Activated CD4-positive, alpha-beta memory T cell treated with anti-CD3 and anti-CD28 coated beads, Interleukin-2, amount 10 ng/mL, durations not matched to agents 7 days and 5 days (primary cell): ENCODE measurements at places on chromosomes 3 and 15. TPM values are rescaled to one million over a fixed set of nuclear protein-coding genes. Genes with fewer than 3 reads are reported as not detected.
A peak's percentile ranks its signal among the peaks of the same experiment; 100 is the strongest.

DNA sequence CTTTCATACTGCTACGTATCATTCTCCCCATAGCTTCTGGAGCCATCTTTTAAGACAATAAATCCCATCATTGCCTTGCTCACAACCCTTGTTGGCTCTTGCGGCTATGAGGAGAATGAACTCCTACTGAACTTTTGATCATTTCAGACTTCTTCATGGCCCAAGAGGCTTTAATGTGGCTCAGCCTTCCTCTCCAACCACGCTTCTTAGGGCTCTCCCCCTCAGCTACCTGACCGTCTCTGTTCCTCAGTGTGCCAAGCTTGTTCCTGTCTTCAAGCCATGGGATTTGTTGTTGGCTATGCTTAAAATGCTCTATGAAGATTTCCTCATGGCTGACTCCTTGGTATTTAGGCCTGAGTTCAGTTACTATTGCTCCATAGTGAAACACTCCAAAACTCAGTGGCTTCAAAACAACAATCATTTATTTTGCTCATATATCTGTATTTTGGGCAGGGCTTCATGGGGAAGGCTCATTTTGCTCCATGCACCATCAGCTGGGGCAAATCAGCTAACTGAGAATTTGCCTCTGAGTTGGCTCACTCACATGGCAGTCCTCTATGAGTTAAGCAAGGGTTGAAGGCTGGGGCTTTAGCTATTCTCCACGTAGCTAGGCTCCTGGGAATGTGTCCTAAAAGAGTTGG, 47.5 kb downstream of the FOXL2 start:
- peaks cover 3% of the 10 kb centered on the region for H3K27me3 ChIP-seq
- no peaks in the 10 kb centered on the region for H3K4me1 ChIP-seq
- no peak for DNase-seq
- H3K36me3 ChIP-seq: no peaks in the 10 kb centered on the region
- H3K4me3 ChIP-seq: no peak overlapping the region

Gene CLDN16
- total RNA-seq: not detected

DNA sequence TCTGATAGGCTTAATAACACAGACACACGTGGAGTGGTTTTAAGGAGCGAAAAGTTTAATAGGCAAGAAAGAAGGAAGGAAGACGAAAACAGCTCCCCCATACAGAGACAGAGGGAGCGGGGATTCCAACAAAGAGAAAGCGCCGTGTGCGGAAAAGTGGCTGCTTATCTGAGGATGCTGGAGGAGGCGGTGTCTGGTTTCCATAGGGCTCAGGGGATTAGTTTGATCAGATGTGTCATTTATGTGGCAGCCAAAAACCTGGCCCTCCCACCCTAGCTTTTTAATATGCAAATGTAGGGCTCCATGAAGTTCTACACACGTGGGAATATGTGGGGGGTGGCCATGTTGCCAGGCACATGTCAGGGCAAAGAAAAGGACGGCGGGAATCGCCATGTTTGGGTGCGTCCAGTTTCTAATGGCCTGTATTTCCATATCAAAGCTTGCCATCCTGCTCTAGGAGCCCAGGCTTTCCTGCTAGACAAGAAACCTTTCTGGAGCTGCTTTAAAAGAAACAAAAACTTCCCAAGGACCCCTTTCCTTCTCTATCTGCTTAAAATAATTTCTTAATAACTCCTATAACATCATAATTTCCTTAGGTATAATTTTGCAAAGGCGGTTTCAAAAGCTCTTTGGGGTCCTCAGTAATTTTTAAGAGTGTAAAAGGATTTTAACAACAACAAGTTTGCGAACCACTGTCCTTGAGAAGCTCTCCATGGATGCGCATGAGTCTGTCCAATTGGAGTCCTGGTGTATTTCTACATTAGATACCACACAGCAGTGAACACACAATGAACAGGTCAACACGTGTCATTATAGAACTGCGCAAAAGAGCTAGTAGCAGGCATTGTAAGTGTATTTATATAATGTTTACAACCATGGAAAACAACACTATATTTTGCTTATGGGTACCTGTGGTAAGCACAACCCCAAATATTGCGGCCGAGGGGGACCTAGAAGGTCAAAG, 622 bp upstream of the ZNF589 start:
- peak overlapping the region; percentile 84 for H3K4me3 ChIP-seq
- H3K27ac ChIP-seq: peak overlapping the region; percentile 90
- no peaks in the 10 kb centered on the region for H3K27me3 ChIP-seq
- H3K36me3 ChIP-seq: peaks cover 9% of the 10 kb centered on the region

- no peak overlapping the region for H3K27ac ChIP-seq
- no peaks in the 10 kb centered on the region for H3K27me3 ChIP-seq
- no peaks in the 10 kb centered on the region for H3K4me1 ChIP-seq
Observed at GRCh38 chr3:139830817-139831216, 104.2 kb upstream of the CLSTN2 start.

DNA sequence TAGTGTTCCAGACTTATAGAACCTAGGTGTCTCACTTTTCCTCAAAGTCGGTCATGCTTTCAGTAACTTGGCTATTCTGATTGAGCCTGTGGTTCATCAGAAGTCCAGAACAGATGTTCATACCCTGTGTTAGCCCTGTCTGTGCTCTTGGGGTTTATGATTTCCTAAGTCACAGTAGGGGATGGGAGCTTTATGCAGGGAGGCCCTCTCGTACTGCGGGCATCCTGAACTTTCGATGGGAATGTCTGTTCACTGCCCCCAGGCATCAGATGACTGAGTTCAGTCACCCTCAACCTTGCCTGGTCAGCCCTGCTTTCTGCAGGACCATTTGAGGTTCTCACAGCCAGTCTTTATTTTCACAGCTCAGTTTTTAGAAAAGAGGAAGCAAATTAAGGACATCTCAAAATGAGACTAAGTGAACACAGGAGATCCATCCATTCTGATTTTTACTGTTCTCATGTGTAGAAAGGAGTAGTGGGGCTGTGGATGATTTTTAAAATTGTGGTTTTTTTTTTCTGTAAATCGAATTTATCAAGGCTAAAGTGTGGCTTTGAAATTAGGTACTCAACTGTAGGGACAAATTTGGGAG, 71.3 kb downstream of the CMTM8 start:
- no peak overlapping the region for H3K27ac ChIP-seq
- no peaks in the 10 kb centered on the region for H3K27me3 ChIP-seq
- DNase-seq: no peak
- H3K4me1 ChIP-seq: peaks cover 27% of the 10 kb centered on the region
- H3K36me3 ChIP-seq: peaks cover 7% of the 10 kb centered on the region
- H3K4me3 ChIP-seq: no peak overlapping the region

Gene REC114
- not detected for total RNA-seq

DNA sequence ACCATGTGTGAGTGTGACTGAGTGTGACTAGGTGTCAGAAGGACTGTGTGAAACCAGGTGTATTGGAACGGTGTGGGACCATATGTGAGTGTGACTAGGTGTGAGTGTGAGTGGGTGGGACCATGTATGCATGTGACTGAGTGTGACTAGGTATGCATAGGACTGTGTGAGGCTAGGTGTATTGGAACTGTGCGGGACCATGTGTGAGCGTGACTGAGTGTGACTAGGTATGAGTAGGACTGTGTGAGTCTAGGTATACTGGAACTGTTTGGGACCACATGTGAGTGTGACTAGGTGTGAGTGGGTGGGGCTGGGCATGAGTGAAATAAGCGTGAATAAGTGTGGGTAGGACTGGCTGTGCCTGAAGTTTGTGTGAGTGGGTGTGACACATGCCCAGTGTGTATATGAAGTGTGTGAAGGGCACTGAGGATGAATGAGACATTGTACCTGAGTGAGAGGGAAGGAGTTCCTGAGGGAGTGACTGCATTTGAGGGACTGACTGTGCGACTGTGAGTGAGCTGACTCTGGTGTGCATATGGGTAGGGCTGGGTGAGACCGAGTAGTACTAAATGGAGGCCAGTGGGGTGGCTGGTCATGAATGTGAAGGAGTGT, 247.0 kb upstream of the CCDC54 start:
- no peak overlapping the region for H3K27ac ChIP-seq
- H3K4me3 ChIP-seq: no peak overlapping the region
- no peaks in the 10 kb centered on the region for H3K4me1 ChIP-seq
- H3K27me3 ChIP-seq: no peaks in the 10 kb centered on the region

DNA sequence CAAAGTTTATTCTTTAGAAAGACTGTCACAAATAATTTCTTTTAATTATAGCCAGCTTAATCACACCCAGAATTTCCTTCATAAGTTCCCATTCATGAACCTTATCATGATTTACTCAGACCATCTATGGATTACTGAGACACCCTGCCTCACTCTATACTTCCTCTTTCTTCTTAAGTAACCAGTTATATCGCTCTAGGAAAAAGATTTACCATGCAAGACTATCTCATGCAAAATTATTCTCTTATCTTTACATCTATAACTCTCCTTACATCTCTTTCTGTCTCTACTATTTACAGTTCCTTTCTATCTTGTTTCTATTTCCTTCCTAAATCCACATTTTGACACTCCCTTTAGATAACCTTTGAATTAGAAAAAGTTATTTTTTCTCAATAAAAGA, 316.8 kb downstream of the POLQ start:
- H3K4me3 ChIP-seq: no peak overlapping the region
- no peaks in the 10 kb centered on the region for H3K4me1 ChIP-seq
- no peaks in the 10 kb centered on the region for H3K27me3 ChIP-seq
- H3K36me3 ChIP-seq: no peaks in the 10 kb centered on the region
- H3K27ac ChIP-seq: no peak overlapping the region

DNA sequence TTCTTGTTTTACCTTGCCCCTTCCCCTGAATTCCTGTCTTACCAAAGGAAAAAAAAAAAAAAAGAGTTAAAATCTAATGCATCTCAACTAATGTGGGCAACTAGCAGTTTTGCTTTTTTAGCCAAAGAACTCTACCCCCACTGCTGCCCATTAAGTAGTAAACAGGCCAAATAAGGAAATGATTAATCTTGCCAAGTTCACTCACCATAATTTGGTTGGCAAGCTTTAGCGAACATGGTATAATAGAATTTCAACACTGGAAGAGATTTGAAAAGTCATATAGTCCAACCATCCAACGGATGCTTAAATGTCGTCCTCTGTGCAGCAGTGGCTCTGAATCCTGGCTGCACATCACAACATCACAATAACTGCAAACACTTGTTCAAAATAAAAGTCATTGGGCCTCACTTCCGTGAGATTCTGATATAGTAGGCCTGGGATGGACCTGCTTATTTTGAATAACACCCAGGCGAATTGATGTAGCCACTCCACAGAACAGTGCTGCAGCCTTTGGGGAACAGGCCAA, 142.0 kb upstream of the UBE2E1 start:
- no peak for DNase-seq
- no peaks in the 10 kb centered on the region for H3K36me3 ChIP-seq
- H3K4me3 ChIP-seq: no peak overlapping the region
- H3K27me3 ChIP-seq: peaks cover 6% of the 10 kb centered on the region
- no peak overlapping the region for H3K27ac ChIP-seq
- no peaks in the 10 kb centered on the region for H3K4me1 ChIP-seq

DNA sequence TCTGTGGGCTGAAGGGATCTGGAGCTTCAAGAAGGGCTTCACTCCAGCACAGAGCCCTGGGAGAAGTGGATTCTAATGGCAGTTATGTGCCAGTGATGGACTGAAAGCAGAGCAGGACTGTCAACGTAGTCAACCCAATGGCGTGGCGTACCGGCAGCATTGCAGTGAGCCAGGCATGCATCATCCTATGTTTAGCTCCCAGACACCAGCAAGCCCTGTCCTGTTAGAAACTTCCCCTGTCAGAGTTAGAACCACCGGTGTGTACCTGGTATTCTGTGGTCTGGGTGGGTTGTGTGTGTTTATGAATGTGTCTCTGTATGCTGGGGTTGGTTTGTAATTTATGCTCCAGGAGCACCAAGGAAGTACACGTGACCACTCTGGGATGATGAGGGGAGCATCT, 86.3 kb downstream of the CLSTN2 start:
- no peak overlapping the region for H3K4me3 ChIP-seq
- H3K27ac ChIP-seq: no peak overlapping the region
- no peaks in the 10 kb centered on the region for H3K27me3 ChIP-seq
- DNase-seq: no peak
- no peaks in the 10 kb centered on the region for H3K4me1 ChIP-seq

Gene PLOD2
- 1.1 TPM for total RNA-seq

DNA sequence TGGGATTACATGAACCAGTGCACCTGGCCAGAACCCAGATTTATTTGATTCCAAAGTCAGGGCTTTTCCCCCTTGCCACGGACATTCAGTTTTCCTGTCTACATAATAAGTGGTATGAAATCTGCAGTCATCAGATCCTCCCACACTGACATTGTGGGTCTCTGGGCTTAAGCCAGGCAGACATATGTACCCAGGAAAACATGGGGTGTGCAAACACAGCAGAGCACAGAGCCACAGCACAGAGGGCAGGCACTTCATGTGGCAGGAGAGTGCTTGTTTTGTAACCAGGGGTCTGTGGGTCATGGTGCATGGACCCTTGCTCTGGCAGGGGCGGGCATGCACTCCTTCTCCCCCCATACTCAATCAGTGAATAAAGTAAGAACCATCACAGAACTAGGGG, 6.1 kb upstream of the ABTB1 start:
- peak; percentile 9 for DNase-seq
- no peaks in the 10 kb centered on the region for H3K36me3 ChIP-seq
- H3K27me3 ChIP-seq: peaks cover 2% of the 10 kb centered on the region
- no peak overlapping the region for H3K27ac ChIP-seq

Gene MKRN2OS
- total RNA-seq: not detected

- H3K4me3 ChIP-seq: peak overlapping the region; percentile 95
- H3K27ac ChIP-seq: peak overlapping the region; percentile 91
- H3K36me3 ChIP-seq: peaks cover 40% of the 10 kb centered on the region
- no peaks in the 10 kb centered on the region for H3K27me3 ChIP-seq
Observed at GRCh38 chr15:82986442-82986780, 401 bp downstream of the RAMAC start.

DNA sequence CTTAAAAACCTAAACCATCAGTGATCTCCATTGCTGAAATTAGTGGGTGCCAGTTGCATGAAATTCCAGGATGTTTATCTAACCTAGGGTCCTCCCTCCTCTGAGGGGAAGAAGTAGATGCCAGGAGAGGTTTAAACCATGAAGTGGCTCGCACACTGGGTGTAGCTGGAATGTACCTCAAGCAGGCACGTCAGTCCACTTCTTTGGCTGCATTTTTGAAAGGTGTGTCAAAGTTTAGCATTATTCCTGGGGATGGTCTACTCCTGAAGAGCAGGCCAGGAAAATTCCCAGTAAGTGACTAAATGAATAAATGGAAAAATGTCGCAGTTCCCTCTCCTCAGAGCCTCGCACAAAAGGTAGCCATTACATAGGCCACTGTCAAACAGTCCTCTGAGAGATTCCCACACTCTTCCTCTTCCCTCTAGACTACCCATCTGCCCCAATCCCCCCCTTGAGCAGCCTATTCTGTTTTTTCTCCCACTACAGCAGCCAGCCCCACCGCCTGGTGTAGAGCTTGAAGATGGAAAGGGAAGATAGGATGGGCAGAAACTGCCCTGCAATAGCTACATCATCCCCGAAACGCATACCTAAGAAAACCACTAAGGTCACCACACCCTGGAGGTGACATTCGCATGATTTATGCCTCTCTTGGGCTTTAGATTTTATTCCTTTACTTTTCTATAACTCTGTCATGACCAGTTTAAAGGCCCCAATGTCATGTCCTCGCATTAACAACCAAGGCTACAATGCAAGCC, 655 bp upstream of the TMOD3 start:
- DNase-seq: no peak
- peak overlapping the region; percentile 98 for H3K4me3 ChIP-seq
- H3K4me1 ChIP-seq: peaks cover 34% of the 10 kb centered on the region
- peaks cover 9% of the 10 kb centered on the region for H3K27me3 ChIP-seq
